Activated CD8-positive, alpha-beta memory T cell treated with anti-CD3 and anti-CD28 coated beads, Interleukin-2, amount 50 U/mL, for 48 hours (primary cell): ENCODE measurements at places on chromosomes 16 and 17.

DNA sequence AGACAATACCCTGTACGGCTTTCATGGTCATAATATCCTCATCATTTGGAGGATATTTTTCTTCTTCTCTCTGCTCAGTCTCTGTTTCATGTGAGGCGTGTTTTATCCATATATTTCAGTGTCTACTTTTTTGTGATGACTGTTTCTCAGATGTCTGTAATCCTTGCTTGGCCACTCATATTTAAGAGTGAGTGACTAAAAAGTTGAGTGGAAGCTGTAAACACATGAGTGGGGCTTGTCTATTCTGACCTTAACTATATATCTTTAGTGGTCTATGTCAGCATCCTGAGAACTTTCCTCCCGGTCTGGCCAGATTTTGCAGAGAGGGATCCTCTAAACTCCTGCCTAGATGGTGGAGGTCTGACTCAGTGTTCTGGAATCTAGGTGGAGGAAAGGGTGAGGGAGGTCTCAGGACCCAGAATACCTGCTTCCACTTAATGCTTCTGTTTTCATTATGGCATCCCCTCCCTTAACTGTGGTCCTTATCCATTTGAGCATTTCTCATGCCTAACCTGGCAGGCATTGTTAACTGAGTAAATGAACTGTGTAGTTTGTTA lies 6.0 kb downstream of the DDX19B start:
- no peak for DNase-seq

DNA sequence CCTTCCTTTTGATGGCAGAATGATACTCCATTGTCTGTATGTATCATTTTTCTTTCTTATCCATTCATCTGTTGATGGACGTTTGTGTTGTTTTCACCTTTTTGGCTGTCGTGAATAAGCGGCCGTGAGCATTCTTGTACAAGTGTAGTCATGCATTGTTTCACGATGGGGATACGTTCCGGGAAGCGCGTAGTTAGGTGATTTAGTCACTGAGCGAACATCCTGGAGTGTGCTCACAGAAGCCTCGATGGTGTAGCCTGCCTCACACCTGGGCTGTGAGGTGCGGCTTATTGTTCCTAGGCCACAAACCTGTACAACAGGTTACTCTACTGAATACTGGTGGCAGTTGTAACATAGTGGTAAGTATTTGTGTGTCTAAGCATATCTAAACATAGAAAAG lies 136.5 kb downstream of the CMIP start:
- DNase-seq = no peak

DNA sequence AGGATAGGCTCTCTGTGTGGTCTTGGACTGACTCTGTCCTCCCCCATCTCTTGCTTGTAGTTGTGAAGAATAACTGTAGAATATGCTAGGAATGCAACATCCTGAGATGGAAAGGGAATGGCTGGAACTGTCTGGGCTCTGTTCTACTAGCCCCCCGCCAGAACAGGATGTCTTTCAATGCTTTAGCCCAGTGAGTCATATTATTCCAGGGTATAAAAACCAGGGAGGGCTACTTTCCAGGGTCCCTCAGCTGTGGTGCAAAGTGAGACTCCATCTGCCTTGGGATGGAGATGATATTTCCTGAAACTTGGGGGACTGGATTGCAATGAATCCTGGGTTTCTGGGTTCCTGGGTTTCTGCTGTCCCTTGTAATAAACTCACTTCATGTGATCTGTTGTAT lies 32.1 kb downstream of the HYDIN start:
- no peak for DNase-seq

GRCh38 chr17:52604105-52604504 lies 445.6 kb upstream of the CA10 start:
- DNase-seq = no peak

DNA sequence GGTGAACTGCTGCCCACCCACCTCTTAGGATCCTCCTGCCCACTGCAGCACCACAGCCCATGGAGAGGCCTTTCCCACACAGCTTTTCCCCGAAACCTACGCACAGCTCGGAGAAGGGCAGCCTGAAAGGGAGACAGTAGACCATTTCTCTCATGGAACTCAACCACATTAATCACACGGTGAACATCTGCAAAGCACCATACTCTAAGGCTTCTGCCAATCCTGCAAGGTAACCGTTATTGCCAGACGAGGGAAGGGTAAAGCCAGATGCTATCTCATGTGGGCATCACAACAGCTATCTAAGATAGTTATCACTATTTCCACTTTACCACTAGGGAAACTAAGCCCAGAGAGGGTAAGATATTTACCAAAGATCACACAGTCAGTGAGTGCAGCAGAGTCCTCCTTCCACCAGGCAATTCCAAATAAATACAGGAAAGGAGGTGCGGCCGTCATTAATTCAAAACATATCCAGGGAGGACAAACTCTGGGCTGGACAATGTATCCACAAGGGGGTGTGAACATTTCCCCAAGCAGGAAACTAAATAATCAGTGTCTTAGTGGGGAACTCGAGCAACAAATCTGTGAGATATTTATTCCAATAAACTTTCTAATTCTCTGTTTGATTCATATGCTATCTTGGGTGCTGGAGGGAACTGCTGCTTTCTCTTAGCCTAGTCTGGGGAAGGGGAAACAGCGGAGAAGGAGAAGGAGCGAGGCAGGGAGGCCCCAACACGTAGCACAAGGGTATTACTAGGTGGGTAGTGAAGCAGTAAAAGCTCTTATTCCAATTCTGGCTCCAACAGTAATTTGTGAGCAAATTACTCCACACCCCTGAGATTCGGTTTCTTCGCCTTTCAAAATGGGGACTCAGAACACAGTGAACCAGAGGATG lies 723 bp downstream of the TMEM186 start:
- DNase-seq = no peak

GRCh38 chr16:81006211-81006812 lies 373 bp downstream of the CMC2 start:
- DNase-seq = peak; percentile 86

DNA sequence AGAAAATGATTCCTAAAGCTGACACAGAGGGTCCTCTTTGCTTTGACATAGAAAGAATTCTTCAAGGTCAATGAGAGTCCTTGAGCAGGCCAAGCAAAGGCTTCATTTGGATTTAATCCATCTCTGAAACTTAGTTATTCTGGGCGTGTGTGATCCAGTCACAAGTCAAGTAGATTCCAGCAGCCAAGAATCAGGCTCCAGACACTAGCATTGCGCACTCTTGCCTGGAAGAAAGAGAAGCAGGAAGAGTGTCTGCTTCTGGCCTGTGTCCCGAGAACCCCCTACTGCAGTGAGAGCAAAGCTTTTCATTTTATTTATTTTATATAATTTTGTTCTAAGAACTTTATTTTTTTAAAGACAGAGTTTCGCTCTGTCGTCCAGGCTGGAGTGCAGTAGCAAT lies 88.2 kb upstream of the CACNG5 start:
- DNase-seq = no peak

DNA sequence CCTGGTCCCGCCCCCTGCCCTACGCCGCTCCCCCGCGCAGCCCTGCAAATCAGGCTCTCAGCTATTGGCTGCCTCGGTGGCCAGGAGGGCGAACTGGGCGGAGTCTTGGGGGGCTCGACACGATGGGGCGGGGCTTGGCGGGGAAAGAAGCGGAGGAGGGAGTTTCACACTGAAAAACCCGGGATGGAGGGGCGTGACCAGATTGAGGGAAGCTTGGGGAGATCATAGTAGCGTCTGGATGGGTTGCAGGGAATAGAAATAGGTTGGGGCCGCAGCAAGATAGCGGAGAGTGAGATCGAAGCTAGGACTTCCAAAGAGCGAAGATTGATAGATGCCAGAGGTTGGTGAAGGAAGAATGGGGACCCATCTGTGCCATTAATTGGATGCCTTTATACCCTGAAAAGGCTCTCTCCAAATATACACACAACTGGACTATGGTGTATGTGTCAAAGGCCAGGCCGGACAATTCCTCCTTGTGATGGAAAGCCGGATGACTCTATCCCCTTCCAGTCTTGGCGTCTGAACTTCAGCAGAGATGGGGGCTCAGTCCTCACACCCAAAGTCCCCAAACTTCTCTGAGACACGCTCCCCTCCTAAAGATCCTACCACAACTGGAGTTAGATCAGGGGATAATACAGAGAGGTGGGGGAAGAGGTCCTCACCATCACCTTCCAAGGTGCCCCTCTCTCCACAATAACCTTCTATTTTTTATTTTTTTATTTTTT lies 376 bp upstream of the STAC2 start:
- DNase-seq = peak; percentile 82

GRCh38 chr17:66459811-66460270 lies 157.4 kb downstream of the PRKCA start:
- DNase-seq = no peak

DNA sequence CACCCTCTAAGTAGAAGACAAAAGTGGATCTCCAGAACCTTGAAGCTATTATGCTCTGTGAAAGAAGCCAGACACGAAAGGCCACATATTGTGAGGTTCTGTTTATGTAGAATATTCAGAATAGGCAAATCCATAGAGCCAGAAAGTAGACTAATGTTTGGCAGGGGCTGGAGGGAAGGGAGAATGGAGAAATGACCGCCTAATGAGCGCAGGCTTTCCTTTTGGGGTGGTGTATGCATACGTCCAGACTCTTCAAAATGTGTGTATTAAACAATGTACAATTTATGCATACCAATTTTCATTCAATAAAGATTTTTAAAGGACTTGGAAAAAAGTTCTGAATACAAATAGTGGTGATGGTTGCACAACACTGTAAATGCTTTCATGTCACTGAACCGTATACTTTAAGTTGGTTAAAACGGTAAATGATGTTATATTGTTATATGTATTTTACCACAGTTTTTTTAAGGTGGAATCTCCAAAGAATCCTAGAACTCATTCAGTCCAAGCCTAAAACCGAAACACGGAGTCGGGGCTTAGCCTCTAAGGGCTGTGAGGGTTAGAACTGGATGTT lies 397.4 kb downstream of the SOX9 start:
- no peak for DNase-seq

DNA sequence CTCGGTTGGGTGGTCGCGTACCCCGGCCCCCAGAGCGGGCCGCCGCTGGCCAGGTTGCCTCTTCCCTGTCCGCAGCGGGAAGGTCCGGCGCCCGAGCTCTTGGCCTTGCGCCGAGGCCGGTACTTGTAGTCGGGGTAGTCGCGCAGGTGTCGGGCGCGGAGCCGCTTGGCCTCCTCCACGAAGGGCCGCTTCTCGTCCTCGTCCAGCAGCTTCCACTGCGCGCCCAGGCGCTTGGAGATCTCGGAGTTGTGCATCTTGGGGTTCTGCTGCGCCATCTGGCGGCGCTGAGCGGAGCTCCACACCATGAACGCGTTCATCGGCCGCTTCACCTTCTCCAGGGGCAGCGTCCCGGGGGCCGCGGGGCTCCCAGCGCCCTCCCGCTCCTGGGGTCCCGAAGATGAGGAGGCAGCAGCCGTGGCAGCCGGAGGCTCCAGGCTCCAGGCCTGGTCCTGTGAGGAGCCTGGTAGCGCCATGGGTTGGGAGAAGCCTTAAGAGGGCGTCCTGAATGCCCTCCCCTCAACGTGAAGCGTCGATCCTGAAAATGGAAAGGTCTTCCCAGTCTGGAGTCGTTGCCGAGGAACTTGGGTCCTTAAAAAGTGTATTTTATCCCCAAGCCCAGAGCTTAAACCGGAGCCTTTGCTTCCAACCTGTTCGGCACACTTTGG lies 558 bp downstream of the SOX15 start:
- DNase-seq = peak; percentile 84

DNA sequence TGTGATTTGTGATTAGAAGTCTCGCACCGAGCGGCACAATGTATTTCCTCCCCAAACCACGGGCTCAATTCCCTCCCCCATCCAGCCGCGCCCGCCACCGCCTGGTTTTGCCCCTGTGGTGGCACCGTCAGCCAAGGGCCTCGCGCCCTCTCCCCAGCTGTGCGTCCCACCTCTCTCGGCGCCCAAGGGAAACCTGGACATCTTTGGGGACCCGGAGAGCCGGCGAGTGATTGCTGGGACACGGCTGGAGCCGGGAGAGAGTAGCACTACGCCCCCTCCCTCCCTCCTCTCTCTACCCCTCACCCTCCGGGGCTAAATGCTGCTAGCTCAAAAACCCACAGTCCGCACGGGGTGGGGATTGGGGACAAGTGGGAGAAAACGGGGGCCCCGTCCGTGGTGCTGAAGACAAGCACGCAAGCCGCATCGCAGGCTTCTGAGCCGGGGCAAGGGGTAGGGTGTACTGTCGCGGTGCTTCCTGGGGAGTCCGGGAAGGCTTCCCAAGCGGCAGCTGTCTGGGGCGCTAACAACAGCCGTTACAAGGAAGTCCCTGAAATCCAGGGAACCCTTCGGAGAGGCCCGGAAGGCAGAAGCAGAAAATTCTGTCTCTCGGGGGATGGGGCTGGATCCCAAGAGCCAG lies 1.4 kb downstream of the CBLN1 start:
- no peak for DNase-seq

DNA sequence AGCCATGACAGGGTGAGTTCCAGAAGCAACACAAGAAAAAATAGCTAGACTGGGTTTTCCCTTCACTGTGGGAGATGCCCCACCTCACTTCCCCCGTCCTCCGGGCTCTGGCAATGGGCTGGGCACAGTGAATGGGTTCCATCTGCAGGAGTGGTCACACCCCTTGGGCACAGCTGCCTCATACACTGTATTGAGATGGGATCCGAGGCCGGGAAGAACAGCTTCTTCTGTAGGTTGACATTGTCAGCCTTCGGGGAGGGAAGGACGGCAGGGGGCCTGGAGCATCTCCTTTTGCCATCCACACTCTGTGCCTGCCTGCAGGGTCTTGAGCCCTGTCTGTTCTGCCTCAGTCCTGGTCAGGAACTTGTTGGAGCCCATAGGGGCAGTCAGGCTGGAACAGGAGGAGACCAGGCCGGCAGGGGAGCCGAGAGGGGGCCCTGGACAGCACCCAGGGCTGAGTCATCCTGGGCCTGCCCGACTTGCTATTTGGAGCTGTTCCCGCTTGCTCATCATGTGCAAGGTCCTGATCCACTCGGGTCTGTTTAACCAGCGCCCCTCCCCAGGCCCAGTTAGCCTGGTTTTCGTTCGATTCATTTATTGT lies 286.7 kb downstream of the SEC14L1 start:
- DNase-seq = no peak

- no peak for DNase-seq
Observed at GRCh38 chr17:58985367-58985766, 121.3 kb downstream of the TRIM37 start.

DNA sequence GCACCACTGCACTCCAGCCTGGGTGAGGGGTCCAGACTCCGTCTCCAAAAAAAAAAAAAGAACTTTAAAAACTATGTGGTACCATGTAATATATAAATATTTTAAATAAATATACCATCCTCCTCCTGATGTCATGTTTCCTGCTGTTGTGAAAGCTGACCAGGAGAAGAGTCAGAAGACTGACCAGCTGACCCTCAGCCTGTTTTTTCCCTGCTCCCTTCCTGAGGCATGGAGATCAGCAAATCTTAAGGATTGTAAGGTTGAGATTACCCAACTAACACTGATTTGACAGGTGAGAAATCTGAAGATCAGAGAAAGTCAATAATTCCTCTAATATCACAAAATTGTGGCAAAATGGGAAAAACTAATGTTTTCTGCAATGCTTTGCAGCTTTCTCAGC lies 18.1 kb downstream of the NCOR1 start:
- no peak for DNase-seq

GRCh38 chr16:58960484-58960883 lies 226.4 kb upstream of the GOT2 start:
- no peak for DNase-seq

DNA sequence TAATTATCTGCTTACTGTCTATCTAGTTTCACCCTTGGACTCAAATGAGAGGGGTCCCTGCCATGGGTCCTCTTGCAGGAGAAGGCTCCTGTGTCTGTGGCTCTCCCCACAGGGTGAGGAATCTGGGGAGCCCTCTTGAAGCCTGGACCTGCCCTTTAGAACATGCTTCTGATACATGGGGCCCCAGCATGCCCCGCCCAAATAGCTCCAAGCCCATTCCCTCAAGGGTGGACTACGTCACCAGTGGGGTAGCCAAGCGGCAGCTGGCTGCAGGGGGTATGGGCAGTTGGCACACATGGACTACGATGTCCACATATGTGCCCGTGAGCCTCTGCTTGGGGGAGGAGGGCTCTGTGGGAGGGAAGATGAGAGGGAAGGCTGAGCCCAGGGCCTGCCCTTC lies 39.3 kb downstream of the ARHGAP27 start:
- DNase-seq = no peak
